Neural progenitor cell (in vitro differentiated cells): ENCODE measurements at places on chromosomes 5 and 9. TPM values are rescaled to one million over a fixed set of nuclear protein-coding genes. Genes with fewer than 3 reads are reported as not detected.

- H3K27me3 ChIP-seq, result no peaks in the 10 kb centered on the region
- H3K4me3 ChIP-seq, result no peak overlapping the region
Observed at GRCh38 chr9:127781806-127782205, 3.3 kb upstream of the SH2D3C start.

- no peaks in the 10 kb centered on the region for H3K36me3 ChIP-seq
- peaks cover 24% of the 10 kb centered on the region for H3K4me1 ChIP-seq
- no peak overlapping the region for H3K27ac ChIP-seq
- no peak overlapping the region for H3K4me3 ChIP-seq
- no peaks in the 10 kb centered on the region for H3K27me3 ChIP-seq
Observed at GRCh38 chr9:86648828-86649170, 294.6 kb upstream of the TUT7 start.

DNA sequence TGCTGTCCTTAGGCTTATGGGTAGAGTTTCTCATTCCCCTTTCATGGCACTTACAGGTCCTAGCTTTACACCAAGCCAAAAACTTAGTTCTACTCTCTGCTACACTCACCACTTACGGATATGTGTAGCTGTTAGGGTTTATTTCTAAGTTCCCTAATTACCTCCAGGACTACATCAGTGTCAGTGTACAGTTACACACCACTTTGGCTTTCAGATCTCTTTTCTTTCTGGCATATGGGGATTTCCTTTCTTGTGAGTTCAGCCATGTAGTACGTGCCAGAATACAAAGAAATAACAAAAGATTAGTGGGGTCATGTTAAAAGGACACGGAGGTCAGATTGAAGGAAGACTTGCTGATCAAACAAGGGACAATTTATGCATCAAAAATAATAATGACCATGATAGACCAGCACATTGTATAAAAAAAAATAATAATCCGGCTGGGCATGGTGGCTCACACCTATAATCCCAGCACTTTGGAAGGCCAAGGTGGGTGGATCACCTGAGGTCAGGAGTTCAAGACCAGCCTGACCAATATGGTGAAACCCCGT, 41.8 kb downstream of the LYRM7 start:
- peaks cover 29% of the 10 kb centered on the region for H3K4me1 ChIP-seq
- no peak overlapping the region for H3K27ac ChIP-seq
- H3K4me3 ChIP-seq, result no peak overlapping the region
- H3K36me3 ChIP-seq, result no peaks in the 10 kb centered on the region
- DNase-seq, result no peak

GRCh38 chr5:78362220-78362619, 1.8 kb downstream of the SCAMP1 start:
- peaks cover 12% of the 10 kb centered on the region for H3K4me1 ChIP-seq
- no peak overlapping the region for H3K27ac ChIP-seq
- peak overlapping the region; percentile 87 for H3K4me3 ChIP-seq
- H3K36me3 ChIP-seq, result no peaks in the 10 kb centered on the region

DNA sequence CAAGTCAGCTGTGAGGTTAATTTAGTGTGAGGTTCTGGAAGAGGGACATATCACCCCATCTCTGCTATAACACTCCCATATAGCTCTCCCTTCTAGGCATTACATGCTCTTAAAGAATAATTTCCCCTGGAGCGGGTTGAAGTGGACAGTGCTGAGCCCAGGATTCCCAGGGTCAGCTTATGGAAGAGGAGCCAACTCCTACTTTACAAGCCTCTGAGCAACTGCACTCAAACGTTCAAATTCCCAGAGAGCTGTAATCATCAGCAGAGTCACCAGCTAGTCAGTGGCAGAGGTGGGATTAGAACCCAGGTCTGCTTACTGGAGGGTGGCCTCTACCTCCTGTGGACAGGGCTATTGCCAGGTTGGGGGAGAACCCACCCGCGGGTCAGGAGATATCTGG, 1.4 kb downstream of the NEURL1B start:
- peaks cover 32% of the 10 kb centered on the region for H3K27me3 ChIP-seq
- peak overlapping the region; percentile 92 for H3K4me3 ChIP-seq
- H3K36me3 ChIP-seq, result no peaks in the 10 kb centered on the region
- peaks cover 29% of the 10 kb centered on the region for H3K4me1 ChIP-seq
- no peak for DNase-seq

GRCh38 chr9:87585123-87585855, 87.6 kb downstream of the DAPK1 start:
- H3K36me3 ChIP-seq, result no peaks in the 10 kb centered on the region
- no peaks in the 10 kb centered on the region for H3K4me1 ChIP-seq
- H3K4me3 ChIP-seq, result no peak overlapping the region
- no peaks in the 10 kb centered on the region for H3K27me3 ChIP-seq
- DNase-seq, result no peak
- H3K27ac ChIP-seq, result no peak overlapping the region

GRCh38 chr9:745761-746380, 95.6 kb upstream of the DMRT1 start:
- no peaks in the 10 kb centered on the region for H3K36me3 ChIP-seq
- DNase-seq, result no peak

The WDR38 gene
- total RNA-seq, result not detected in 2 replicates
